Activated B cell treated with CpG ODN at 0.5 μM for 24 hours (primary cell): ENCODE measurements at places on chromosomes 6 and 20.

GRCh38 chr20:59135093-59135492 is 28.5 kb upstream of the ZNF831 start:
- DNase-seq: no peak

DNA sequence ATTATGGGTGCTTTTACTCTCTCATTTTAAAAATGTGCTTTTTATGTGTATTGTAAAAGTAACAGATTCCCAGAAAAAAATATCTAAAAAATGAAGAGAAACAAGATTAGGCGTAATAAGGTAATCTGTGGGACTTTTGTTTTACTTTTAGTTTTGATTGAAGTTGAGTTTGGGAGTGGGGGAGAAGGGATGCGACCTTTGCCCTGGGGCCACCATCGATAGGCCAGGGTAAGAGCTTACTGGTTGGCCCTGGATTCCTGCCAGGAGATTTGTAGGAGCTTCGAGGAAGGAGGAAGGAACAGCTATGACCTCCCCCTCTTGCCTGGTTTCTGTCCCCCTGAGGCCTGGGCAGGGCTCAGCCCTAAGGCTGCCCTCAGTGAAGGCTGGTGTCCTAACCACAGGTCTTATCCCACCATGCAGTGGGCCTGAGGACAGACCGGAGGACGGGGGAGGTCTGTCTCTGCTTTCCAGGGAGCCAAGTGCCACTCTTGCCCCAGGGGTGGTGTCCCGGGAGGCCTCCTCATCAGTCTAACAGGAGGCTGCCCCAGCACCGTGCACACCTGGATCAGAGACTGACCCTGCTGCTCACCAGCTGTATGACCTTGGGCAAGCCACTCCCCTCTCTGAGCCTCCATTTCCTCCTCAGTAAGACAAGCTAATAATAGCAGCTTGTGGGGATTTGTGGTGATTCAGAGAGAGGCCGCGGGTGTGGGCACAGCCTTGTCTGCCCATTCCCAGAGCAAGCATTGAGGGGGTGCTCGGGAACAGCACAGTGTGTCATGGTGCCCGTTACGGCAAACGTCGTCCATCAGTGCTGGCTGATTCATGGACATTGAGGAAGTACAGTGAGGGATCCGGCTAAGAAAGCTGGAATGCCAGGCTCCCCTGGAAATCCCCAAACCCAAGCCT is 21.2 kb downstream of the TGM2 start:
- no peak for DNase-seq

- no peak for DNase-seq
Observed at GRCh38 chr20:40521962-40522361, 167.1 kb downstream of the MAFB start.

- no peak for DNase-seq
Observed at GRCh38 chr6:51495096-51495495, 592.3 kb downstream of the PKHD1 start.

DNA sequence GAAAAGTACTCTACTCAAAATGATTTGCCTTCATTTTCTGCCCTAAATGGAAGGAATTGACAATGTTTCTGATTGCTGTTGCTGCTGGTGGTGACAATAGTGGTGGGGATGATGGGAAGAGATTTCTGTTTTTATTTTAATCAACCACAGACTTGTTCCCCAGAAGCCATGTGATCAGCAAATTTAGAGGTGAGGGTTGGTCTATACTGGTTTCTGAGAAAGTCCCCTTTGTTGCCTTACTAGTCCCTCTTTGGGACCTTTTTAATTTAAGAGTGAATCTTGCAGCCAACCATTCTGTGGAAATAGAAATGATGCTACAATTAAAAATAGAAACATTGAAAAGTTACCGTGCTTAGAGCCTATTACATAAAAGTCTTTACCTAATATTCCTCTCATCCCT is 43.2 kb downstream of the AIG1 start:
- DNase-seq: no peak

- DNase-seq: no peak
Observed at GRCh38 chr6:111427341-111428116, 55.5 kb downstream of the REV3L start.

- DNase-seq: no peak
Observed at GRCh38 chr20:41078329-41078728, 49.7 kb downstream of the TOP1 start.

GRCh38 chr20:64082820-64083377 is 1.3 kb downstream of the LKAAEAR1 start:
- no peak for DNase-seq

- no peak for DNase-seq
Observed at GRCh38 chr6:62357835-62358234, 71.8 kb upstream of the KHDRBS2 start.

DNA sequence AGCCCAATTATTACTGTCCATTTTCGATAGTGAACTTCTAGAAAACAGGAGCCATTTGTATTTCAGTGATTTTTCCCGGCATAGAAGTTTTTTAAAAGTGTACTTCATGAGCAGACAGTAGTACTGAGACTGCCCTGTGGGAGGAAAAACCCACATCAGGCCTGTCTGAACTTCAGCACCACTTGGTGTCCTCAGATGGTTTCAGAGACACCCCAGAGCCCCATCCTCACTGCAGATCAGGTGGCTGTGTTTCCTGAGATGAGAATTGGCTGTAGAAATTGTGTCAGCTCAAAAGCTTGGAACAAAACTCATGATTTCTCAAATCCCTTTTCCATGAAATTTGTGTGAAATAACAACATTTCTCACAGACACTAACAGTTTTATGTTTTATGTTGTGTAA is 110.0 kb upstream of the RIN2 start:
- DNase-seq: no peak

DNA sequence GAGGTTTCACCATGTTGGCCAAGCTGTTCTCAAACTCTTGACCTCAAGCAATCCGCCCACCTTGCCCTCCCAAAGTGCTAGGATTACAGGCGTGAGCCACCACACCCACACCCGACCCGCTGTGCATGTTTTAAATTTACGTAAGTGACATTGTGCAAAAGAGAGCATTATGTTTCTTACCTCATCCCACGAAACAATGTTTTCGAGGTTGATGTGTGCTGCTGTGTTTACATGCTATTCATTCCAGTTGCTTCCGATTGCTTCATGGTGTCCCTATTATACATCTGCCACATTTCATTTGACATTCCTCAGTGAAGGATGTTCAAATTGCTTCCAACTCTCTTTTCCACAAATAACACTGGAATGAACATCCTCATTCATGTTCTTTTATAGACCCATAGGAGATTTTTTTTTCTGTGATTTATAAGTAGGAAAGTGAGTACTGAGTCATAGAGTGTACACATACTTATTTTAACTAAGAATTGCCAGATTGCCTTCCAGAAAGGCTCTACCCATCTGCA is 403.9 kb upstream of the JARID2 start:
- no peak for DNase-seq

GRCh38 chr6:67916399-67916798 is 718.7 kb upstream of the ADGRB3 start:
- no peak for DNase-seq

- DNase-seq: no peak
Observed at GRCh38 chr20:38321959-38322598, 18.1 kb downstream of the BPI start.

- no peak for DNase-seq
Observed at GRCh38 chr6:140285998-140286690, 911.7 kb upstream of the CITED2 start.

DNA sequence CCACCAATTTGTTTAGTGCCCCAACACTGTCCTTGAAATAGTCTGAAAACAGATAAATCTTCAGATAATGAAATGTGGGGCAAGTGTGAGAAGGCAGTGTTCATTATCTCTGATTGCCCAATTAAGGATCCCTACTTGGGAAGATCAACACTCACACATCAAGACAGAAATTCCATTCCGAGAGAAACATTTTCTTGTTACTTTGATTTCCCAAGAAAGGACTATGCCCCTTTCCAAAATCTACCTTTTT is 16.2 kb downstream of the HMGN4 start:
- DNase-seq: no peak

- no peak for DNase-seq
Observed at GRCh38 chr20:44204156-44204831, 6.3 kb downstream of the OSER1 start.

- DNase-seq: no peak
Observed at GRCh38 chr6:47165918-47166317, 123.8 kb upstream of the ADGRF1 start.
